ENCODE measurements at places on chromosomes 4 and X. TPM values are rescaled to one million over a fixed set of nuclear protein-coding genes. Genes with fewer than 3 reads are reported as not detected.

PDS5A gene
- 27.4 TPM for total RNA-seq

IL13RA2 gene
- total RNA-seq, result 0.27 TPM

ABCG2 gene
- 19.1 TPM for total RNA-seq

NAP1L2 gene
- total RNA-seq, result 0.88 TPM

PI4K2B gene
- 7.7 TPM for total RNA-seq

PROM1 gene
- total RNA-seq, result 0.47 TPM

SLC9A6 gene
- total RNA-seq, result 8.5 TPM

PLS3 gene
- total RNA-seq, result 214 TPM

MAGEA11 gene
- not detected for total RNA-seq

NKX3-2 gene
- total RNA-seq, result 0.12 TPM

CXCL3 gene
- total RNA-seq, result 3.8 TPM

RIPPLY1 gene
- 0.11 TPM for total RNA-seq
